ENCODE measurements at places on chromosomes 2 and 18. TPM values are rescaled to one million over a fixed set of nuclear protein-coding genes. Genes with fewer than 3 reads are reported as not detected.

GRCh38 chr2:11681722-11682589 is 12.0 kb upstream of the NTSR2 start:
- DNase-seq: peak; percentile 75

GRCh38 chr2:65411056-65411795 is 21.2 kb downstream of the SPRED2 start:
- no peak for DNase-seq

GRCh38 chr2:182522972-182523473 is 96.2 kb upstream of the PDE1A start:
- peak; percentile 28 for DNase-seq

DNA sequence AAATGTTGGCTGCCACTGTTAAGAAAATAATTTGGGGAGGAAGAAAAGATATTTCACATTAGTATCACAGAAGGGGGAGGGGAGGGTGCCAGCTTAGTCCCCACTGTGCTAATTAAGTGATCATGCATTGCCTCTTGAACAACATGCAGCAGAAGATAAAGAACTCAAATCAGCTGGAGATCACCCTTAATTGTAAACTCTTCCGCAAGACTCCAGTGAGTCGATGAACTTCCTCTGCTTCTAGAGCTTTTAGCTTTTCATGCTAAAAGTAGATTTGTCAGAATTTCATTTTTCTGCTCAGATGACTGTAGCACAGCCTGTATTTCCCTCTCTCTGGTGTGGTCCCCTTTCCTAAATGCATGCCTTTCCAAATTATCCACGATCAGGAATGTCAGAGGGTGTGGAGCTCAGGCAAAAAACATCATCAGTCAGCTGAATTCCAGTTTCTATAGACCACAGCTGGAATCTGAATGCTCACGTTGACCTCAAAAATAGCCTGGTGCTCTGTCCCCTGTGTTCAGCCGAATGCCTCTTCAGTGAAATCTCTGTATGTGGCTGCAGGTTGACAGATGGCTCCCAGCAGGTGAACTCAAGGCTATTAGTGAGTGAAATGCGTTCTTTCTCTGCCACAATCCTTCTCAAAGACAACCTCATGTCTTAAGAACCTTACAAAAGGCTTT is 156.8 kb upstream of the UNC80 start:
- peak; percentile 62 for DNase-seq

- DNase-seq: no peak
These were observed 66.2 kb downstream of the HS6ST1 start for GRCh38 chr2:128252501-128252900.

DNA sequence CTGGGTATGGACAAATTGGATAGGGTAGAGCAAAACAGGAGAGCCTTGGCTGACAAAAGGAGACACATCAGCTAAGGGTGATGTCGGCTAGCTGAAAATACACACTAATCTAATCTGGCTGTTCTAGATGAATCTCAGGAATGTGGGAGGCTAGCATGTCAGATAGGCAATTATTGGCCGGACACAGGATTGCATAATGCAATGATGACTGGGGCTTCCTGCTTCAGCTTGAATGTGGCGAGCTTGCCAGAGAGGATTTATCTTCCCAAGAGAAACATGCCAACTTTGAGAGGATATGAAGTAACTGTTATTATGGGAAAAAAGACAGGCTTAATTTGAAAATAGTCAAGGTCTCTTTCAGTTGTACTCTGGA is 102.4 kb downstream of the TRIB2 start:
- no peak for DNase-seq

DNA sequence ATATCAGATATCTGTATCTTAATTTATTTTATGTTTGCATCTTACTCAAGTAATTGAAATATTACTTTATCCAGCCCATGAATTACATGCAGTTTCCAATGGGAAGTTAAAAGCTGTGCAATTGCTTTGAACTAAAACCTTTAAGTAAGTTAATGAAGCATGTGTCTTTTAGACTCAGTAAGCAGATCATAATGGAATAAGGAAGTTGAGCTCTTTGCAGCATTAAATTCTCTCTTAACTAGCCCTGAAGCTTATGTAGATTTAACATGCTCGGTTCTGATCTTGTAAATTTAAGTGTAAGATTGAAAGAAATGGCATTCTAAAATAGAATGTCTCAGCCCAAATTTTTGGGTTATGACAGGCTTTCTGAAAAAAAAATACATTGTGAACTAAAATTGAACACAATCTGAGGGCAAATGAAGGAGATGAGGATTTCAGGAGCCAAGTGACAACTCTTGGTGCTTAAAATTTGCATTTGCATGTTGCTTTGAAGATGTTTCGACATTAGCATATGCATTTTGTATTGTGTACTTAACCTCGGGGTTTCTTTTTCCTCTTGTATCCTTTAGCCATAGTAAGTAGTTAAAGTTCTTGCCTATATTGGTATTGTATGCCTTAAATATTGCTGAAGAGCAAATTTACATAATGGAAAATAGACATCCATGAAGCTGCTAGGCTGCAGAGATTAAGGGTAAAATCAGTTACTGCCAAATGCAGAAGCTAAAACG is 297.8 kb upstream of the KCNJ3 start:
- no peak for DNase-seq

GRCh38 chr2:56456791-56457190 is 273.0 kb downstream of the CCDC85A start:
- DNase-seq: no peak

- DNase-seq: no peak
These were observed 179.2 kb downstream of the MEMO1 start for GRCh38 chr2:31831585-31831984.

- no peak for DNase-seq
These were observed 351.4 kb upstream of the CDH20 start for GRCh38 chr18:60981682-60982328.

DNA sequence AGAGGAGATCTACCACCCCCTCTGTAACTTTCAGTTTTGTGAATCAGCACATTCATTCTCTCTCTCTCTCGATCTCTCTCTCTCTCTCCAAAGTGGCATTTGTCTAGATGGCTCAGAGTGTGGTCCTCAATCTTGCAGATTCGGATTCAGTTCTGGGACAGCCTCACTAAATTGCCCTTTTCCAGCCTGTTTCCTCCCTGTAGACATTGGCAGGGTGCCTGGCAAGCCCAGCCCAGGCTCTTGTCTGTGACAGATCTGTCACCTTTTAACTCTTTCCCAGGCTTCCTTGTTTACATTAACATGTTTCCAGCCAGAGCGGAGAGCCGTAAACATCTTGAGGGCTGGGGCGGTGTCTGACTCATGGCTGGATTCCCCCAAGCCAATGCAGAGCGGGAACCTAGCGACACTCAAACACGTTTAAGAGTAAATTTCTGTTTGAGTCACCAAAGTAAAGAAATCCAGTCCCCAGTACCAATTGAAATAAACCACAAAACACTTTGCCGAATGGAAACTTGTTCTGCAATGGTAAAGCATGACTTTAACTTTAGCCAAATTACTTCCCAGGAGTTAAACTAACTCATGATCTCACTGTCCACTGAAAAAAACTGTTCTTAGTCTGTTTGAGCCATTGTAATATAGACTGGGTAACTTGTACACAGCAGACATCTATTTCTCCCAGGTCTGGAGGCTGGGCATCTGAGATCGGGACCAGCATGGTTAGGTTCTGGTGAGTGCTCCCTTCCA is 6.6 kb upstream of the CYP27C1 start:
- no peak for DNase-seq

DNA sequence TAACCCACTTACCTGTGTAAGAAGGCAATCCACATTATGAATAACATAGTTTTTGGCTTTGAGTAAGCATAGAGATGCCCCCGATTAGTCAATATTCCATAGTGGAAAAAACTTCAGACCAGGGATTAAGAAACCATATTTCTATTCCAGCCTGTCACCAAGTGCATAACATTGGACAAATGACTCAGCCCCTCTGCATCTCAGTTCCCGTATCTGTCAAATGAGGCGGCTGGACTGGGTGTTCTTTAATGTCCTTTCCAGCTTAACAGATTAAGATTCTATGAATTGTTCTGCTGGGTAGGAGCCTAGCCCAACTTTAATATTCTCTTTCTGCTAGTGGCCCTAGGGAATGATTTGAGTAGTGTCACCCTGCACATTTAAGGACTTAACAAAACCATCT is 11.8 kb upstream of the FTCDNL1 start:
- no peak for DNase-seq

DNA sequence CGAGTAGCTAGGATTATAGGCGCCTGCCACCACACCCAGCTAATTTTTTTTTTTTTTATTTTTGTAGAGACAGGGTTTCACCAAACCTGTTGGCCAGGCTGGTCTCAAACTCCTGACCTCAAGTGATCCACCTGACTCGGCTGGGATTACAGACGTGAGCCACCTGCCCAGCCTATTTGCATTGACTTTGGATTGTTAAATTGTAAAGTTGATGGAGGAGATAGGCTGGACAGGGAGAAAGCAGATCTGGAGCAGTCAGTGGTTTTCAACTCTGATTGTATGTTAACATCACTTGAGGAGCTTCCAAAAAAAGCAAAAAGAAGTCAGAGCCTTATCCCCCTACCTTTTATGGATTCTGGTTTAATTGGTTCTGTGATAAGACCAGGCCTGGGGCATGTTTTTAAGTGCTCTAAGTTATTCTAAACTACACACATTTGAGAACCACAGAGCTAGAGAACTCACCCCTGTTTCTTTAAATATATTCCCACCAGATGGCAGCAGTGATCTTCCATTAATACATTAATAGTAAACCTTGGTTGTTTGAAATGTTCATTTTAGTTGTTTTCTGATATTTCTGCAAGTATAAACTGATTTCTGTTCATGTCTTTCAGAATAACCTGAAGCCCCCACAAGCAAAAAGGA is 7.5 kb downstream of the C2orf49 start:
- DNase-seq: peak; percentile 32

DNA sequence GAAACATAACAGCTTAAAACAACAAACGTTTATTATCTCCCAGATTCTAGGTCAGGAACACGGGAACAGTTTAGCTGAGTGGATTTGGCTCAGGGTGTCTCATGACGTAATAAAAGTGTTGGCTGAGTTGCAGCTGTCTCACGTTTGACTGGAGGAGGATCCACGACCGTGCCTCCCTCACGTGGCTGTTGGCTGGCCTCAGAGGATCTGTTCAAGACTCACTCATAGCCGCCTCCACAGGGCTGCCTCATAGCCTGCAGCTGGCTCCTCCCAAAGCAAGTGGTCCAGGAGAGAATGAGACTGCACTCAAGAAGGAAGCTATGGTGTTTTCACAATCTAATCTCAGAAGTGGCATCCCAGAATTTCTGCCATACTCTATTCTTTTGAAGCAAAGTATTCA is 167.1 kb downstream of the RPRM start:
- DNase-seq: no peak

- no peak for DNase-seq
These were observed 16.2 kb downstream of the DOCK10 start for GRCh38 chr2:225025917-225026571.

- DNase-seq: no peak
These were observed 58.4 kb upstream of the SLC8A1 start for GRCh38 chr2:40510304-40510703.

DNA sequence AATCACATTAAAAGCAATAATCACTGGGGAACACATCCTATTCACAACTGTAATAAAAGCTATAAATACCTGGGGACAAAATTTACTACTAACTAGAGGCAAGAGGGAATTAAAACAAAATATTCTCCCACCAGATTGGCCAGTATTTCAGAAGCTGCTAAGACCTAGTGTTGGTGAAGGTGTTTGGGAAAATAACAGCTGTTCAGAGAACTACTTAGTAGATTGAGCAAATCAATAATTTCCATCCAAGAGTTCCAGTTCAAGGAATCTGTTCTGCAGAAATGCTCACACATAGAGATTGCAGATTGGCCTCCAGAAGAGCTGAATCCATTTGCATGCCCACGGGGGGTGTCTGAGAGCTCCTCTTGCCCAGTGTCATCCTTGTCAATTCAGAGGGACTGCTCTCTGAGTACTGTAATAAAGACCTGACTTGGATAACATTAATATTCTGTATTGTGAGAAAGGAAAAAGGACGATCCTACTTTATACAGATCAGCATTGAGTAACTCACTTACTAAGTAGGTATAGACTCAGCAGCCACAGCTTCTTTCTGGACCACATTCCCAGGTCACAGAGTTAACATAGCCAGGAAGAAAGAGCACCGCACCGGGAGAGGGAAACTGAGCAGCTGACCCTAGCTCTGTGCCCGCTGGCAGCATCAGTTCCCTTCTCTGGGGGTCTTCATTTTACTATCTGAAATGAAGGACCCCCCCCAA is 5.6 kb downstream of the TUBB6 start:
- DNase-seq: no peak

DNA sequence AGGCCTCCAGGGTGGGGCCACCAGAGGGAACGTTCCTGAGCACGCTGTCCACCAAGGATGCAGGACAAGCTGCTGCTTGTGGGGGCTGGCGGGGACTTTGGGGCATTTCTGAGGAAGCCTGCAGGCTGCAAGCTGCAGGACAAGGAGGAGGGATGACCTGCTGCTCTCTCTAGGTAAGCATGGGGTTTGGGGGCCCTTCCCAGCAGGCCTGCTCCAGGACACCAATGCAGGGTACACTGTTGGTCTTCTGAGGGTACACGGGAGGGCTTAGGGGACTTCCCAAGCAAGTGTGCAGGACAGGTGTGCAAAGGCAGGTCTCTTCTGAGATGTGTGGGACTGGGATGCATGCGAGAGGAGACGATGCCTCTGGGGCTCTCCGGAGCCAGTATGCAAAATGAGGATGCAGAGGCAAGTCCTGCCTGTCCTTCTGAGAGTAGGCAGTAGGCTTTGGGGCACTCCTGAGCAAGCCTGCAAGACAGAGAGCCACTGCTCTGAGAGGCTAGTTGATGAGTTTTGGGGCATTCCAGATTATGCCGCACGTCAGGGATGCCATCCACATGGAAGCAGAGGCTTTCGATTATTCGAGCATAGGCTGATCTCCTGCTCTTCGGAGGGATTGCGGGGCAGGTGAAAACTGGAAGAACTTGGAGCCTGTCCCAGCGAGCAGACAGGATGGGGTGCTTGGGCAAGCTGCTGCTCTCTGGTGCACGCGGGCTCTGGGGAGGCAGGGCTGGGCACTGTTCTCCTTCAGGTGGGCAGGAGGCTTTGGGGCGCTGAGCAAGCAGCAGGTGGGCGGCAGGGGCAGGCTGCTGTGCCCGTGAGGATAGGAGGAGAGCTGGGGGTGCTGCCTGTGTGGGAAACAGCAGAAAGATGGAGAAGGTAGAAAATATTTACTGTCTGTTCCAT is 44.6 kb downstream of the CNGA3 start:
- DNase-seq: no peak

DNA sequence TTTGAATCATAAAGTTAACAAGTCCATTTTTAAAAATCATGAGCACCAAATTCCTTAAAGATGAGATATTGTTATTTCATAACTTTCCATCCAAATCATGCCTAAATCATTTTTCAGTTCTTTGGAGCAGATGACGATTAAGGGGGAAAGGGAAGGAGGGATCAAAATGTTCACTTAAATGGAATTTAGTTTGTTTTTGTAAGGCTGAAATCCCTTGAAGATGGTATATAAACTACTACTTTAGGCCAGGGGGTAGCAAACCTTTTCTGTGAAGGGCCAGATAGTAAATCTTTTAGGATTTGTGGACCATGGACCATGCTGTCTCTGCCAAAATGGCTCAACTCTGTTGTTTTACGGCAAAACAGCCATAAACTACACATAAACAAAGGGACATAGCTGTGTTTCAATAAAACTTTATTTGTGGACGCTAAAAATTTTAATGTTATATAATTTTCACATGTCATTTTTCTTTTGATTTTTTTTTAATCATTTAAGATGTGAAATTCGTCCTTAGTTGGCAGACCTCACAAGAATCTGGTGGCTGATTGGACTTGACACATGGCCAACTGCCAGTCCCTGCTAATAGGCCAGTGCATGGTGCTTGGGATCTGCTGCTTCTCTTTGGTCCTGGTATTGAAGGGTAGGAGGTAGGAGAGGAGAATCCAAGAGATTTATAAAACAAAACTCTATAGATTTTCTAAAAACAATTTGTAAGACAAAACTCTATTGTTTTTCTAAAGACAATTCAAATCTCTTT is 52.0 kb upstream of the RTN4 start:
- DNase-seq: no peak

Gene TUBB8B
- total RNA-seq: not detected

Gene PIEZO2
- total RNA-seq: 11.0 TPM

Gene DSG1
- total RNA-seq: 0.27 TPM

Data from cerebellum (tissue), 4 donors.